ENCODE measurements at places on chromosomes 13 and 19.

DNA sequence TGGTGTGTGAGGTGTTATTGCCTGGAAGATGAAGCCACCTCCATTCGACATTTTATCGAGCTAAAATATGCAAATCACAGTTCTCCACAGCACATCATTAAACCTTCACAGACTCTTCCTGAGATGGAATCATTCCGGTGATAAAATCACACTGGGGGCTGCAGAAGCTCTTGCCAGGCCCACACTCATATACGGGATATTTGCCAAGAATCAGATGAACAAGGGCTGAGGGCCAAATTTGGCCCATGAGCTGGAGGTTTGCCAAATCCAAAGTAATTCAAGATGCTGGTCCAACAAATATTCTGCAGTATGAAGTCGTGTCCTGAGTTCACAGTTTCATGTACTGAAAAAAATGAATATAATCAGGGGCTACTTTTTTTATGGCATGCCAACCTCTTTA lies 16.7 kb upstream of the RXFP2 start:
- DNase-seq = no peak

GRCh38 chr13:23703246-23703860 lies 133.1 kb downstream of the TNFRSF19 start:
- no peak for DNase-seq

GRCh38 chr13:76461999-76462398 lies 424.2 kb downstream of the KCTD12 start:
- DNase-seq = no peak

DNA sequence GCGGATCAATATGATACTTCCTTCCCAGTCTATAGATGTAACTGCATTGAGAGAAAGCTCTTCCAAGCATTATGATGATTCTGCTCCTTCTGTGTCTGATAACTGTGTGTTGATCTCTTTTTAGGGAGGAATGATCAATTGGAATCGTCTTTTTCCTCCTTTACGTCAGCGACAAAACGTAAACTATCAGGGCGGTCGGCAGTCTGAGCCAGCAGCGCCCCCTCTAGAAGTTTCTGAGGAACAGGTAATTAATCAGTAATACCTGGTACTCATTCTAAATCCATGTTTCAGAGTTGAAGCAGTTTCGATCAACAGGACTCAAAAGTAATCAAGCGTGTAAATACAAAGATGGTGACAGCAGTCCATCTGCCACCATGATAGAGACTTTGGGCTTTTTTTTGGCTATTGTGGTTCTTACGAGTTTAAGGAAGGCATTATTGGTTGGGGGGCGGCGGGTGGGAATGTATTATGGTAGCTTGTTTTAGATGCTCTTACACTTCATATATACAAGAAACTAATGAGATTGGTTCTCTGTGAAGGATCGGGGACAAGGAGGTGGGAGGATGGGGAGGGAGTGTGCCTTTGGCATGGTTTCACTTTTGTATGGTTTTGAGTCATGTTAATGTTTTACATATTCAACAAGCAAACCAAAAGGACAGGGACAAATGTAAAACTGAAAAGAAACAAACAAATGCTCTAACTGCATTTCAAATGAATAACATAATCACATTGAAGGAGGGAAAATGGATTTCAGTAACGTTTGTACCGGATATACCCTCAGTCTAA lies 60.7 kb upstream of the GPR183 start:
- DNase-seq = no peak

GRCh38 chr19:17107546-17108452 lies 32.2 kb downstream of the MYO9B start:
- peak; percentile 100 for DNase-seq

- DNase-seq = no peak
These were observed 62.5 kb downstream of the TNFRSF19 start for GRCh38 chr13:23632741-23633140.

GRCh38 chr13:93045836-93046235 lies 180.8 kb upstream of the GPC6 start:
- no peak for DNase-seq

GRCh38 chr13:111494641-111495040 lies 174.2 kb downstream of the TEX29 start:
- no peak for DNase-seq

DNA sequence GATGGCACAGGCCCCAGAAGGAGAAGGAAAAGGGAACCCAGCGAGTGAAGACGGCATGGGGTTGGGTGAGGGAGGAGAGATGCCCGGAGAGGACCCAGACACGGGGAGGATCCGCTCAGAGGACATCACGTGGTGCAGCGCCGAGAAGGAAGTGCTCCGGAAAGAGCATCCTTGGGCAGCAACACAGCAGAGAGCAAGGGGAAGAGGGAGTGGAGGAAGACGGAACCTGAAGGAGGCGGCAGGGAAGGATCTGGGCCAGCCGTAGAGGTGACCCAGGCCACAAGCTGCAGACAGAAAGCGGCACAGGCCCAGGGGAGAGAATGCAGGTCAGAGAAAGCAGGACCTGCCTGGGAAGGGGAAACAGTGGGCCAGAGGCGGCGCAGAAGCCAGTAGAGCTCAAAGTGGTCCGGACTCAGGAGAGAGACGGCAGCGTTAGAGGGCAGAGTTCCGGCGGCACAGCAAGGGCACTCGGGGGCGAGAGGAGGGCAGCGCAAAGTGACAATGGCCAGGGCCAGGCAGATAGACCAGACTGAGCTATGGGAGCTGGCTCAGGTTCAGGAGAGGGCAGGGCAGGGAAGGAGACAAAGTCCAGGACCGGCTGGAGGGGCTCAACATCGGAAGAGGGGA lies 1.1 kb downstream of the PPP1R12C start:
- peak; percentile 75 for DNase-seq

DNA sequence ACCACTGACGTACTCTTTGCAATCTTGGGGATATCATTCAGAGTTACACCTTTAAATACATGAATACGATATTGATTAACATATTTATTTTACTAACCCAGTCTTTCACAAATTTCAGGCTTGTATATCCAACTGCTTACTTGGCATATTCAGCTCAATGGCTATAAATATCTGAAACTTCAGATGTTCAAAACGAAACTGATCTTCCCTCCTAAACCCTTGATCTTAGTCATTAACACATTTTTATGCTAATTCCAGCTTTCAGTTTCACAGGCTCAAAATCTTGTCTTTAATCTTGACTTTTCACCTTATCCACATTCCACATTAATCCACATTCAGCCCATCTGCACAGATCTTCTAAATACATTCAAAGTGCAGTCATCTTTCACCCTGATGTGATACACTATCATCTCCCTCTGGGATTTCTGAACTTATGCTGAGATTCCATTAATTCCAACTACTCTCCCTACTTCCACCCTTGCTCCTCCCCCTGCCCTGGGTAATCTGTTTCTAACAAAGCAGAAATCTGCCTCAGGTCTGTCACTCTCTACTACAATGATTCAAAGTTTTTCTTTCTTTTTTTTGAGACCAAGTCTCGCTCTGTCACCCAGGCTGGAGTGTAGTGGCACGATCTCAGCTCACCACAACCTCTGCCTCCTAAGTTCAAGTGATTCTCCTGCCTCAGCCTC lies 387.2 kb downstream of the GPC5 start:
- DNase-seq = no peak

DNA sequence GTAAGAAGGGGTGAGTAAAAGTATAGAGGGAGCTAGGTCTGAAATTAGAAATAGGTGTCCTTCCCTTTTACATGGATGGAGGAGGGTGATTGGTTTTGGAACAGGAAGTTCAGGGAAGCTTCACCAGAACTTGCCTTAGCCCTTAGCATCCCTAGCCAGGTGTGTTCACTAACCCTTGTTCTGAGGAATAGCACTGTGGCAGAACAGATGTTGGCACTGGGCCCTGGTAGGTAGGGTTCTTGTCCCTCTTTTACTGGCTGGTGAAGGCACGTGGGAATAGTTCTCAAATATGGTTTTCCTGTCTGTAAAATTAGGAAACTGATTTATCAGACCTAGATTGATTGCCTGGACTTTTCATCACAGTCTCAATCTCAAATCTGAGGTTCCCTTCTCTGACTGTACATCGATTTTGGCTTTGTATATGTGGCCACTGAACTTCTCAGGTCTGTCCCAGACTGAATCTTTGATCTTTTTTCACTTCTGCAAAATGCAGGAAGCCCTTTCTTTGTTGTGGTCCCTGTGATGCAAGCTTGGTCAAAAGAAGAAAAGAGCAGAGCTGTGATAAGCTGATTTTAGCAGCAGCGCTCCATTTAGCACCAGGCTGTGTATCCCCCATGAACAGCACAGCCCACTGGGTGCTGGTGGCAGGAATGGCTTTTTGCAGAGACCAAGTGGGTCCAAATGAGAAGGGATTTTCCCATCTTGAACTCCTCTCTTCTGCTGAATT lies 86.2 kb upstream of the HTR2A start:
- no peak for DNase-seq

GRCh38 chr19:51242881-51243630 lies 7.8 kb upstream of the SIGLECL1 start:
- DNase-seq = peak; percentile 9

DNA sequence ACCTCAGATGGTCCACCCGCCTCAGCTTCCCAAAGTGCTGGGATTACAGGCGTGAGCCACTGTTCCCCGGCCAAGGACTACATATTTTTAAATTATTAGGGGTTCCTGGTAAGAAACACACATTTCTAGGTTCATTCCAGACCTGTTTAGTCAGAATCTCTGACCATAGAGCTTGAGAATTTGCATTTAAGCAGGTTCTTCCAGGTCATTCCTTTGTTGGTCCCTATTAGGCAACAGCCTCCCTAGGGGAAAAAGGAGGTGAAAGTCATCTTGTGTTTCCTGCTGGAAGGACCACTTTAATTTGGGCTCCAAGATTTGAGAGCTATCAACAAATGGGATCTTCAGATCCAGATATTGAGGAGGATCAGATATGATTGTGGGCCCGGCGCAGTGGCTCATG lies 16.3 kb downstream of the S1PR2 start:
- DNase-seq = no peak

All from inflammatory macrophage (primary cell).